Chondrocyte (in vitro differentiated cells): ENCODE measurements at places on chromosomes 12 and 14.

GRCh38 chr14:68589447-68590200 lies 203.2 kb downstream of the ZFP36L1 start:
- DNase-seq: no peak

- DNase-seq: no peak
Observed at GRCh38 chr14:20295067-20295466, 10.7 kb downstream of the TTC5 start.

GRCh38 chr14:66619952-66620351 lies 112.0 kb downstream of the GPHN start:
- DNase-seq: no peak

GRCh38 chr12:52647601-52648000 lies 4.4 kb downstream of the KRT2 start:
- DNase-seq: no peak

DNA sequence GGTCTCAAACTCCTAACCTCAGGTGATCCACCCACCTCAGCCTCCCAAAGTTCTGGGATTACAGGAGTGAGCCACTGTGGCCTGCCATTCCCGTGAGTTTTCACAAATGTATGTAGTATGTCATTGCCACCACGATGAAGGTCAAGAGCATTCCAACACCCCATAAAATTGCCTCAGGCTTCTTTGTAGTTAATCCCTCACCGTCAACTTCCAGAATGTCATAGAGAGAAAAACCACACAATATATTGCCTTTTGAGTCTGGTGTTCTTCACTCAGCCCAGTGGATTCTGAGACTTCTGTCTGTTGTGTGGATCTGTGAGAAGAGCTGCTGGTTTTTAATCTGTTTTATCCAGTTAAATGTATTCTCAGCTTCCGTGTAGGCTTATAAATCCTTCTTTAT lies 12.6 kb upstream of the CFAP251 start:
- DNase-seq: no peak

GRCh38 chr12:3641428-3642018 lies 111.4 kb downstream of the CRACR2A start:
- DNase-seq: no peak

GRCh38 chr14:64507376-64508156 lies 3.0 kb downstream of the ZBTB1 start:
- DNase-seq: no peak

DNA sequence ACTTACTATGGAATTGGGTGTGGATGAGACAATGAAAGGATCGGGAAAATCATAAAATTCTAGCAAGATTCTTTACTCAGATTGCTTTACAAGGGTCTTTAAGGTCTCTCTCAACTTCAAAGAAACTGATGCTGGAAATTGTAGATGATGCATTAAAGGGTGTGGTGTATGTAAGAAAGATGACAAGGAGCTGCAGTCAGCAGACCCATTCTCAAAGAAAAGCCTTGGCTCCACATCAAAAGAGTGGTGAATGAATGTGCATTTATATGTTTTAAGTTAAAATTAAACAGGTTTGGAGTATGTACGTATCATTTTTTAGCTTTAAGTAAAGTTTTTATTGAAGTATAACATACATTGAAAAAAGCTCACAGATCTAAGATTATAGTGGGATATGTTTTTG lies 194.5 kb downstream of the C12orf75 start:
- DNase-seq: no peak

DNA sequence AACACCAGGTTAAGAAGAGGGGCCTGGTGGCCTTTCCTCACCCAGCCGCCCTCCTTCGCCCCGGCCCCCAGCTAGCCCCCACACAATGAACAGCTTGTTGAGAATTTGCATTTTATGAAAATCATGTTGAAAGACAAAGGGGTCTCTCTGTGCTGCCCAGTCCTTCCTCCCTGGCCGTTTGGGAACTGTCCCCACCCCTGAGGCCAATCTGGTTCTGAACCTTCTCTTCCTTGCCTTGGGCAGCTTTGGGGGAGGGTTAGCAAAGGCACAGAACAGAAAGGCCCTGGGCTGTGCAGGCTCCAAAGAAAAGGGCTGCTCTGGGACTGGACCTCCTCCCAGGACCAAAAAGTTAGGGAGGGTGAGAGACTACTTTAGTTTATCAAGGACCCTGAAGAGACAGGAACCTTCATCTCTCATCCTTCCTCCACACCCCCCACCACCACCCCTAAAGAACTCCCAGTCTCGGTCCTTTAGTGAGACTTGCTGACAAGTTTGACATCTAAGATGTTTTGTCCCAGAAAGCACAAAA lies 1.3 kb downstream of the TAMALIN start:
- DNase-seq: no peak

- DNase-seq: no peak
Observed at GRCh38 chr12:66304296-66304900, 2.1 kb downstream of the HELB start.

DNA sequence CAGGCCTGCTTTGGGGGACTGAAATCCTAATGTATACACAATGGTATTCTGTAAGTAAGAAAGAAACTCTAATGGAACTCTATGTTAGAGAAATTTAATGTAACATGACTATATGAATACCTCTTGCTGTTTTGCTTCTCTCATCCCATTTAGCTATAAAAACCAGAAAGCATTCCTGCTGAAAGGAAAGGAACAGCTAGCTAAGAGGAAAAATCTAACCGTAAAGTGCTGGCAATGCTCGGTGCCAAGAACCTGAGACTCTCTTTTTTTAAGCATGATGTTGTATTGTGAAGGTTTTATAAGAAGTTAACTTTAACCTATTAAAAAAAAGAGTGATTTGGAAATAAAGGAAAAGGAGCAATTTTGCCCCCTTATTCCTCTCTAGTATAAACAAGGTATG lies 75.6 kb upstream of the DACT1 start:
- DNase-seq: no peak

DNA sequence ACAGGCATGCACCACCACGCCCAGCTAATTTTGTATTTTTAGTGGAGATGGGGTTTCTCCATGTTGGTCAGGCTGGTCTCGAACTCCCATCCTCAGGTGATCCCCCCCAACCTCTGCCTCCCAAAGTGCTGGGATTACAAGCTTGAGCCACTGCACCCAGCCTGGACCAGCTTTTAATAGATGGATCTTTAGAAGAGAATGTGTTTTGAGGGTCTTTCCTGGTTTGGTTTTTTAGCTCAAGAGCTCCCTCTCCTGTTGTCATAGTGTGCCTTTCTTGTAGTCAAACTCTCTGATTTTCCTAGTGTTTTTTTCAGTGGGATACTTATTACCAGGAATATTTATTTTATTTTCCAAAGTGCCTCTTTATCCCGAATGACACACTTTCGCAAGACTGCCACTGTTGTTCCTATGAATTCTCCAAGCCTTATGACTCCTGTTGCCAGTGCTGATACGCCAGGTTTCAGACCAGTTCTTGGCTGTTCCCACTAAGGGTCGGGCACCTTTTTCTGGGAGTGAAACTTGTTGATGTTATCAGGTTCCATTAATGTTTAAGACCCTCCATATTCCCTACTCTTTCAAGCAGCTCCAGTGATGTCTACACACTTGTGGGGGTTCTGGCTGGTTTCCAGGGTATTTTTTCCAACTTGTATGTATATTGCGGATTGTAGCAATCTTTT lies 31.5 kb upstream of the LIMA1 start:
- DNase-seq: no peak

DNA sequence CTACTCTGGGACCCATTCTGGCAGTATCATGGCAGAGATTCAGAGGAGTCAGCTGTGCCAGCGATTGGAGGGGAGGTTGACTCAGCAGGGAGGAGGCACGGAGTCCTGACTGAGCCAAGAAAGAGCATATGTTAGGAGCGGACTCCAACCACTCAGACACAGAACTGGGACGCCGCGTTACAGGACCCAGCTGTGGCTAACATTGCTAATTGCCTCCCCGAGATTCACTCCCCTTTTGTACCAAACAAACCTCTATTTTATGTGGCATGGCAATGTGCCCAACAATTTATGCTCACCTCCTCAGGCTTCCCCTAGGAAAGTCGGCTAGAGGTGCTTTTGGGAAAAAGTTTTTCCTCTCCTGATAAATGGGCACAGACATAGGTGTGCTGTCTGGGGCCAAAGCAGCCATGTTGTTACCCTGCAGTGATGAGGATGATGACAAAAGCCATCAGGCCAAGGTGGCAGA lies 15.2 kb upstream of the CLIP1 start:
- DNase-seq: no peak

DNA sequence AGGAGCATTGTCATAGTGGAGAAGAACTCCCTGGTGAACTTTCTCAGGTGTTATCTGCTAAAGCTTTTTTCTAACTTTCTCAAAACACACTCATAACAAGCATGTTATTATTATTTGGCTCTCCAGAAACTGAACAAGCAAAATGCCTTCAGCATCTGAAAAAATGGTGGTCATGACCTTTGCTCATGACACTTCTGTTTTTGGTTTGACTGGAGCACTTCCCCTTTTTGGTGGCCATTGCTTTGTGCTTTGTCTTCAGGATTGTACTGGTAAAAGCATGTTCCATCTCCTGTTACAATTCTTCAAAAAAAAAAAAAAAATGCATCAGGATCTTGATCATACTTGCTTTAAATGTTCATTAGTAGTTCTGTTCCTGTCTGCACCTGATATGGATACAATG lies 1241.6 kb upstream of the USP15 start:
- no peak for DNase-seq

DNA sequence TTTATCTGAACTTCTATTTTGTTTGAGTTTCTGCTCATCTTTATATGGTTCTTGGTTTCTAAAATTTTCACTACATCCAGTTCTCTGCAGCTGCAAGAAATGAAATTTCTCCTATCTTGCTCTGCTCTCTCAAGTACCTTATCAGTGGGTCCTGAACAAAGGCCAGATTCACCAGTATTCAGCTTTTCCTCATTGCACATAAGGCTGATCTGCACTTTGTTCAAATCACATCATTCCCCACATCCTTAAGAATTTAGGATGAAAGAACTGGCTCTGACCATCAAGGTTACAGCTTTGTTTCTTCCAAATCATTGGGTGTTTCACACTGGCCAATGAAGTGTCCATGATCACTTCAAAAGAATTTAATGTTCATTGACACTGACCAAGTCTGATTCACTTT lies 211.4 kb downstream of the GRIN2B start:
- no peak for DNase-seq

- DNase-seq: no peak
Observed at GRCh38 chr14:50947446-50947845, 3.2 kb upstream of the PYGL start.

GRCh38 chr14:94390372-94391086 lies 2.1 kb upstream of the SERPINA1 start:
- no peak for DNase-seq

- no peak for DNase-seq
Observed at GRCh38 chr14:64801046-64801445, 78.7 kb downstream of the SPTB start.

DNA sequence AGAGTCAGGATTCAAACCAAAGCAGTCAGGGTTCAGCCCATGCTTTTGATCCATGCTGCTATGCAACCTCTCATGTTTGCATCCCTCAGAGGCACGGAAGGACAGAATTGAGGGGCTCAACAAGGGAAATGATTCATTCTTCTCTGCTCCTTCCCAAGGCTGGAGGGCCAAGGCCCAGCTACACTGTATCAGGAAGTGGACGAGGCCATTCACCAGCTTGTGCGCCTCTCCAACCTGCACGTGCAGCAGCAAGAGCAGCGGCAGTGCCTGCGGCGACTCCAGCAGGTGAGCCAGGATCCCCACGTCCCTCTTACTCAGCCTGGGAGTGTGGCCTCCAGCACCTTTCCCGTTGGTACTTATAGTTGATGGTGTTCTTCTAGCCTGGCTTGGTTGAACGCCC lies 8.6 kb downstream of the ARHGEF40 start:
- DNase-seq: no peak

DNA sequence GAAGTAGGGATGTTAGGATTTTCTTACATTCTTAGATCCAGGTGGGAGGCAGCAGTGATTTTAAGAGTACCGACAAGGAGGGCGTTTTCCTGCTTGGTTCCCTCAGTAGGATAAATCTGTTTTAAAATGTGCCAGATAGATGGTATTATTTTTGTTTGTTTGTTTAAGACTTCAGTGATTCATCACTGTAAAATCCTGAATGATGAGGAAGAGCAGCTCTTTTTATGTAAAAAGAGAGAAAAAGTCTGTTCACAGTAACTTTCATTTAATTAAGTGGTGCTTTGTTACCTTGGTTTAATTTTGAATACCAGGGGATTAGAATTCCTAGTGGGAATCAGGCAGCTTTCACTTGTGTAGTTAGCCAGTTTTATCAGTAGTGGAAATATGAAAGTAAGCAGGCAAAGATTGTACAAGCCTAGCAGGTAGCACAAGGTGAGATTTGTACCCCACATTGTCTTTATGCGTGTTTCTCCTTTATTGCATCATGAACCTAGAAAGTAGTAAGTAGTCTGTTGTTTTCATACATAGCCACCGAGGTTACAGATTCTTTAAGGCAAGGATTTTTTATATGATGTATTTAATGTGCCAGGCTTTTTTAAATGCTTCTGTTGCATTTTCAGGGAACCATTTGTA lies 349.6 kb downstream of the CCDC91 start:
- DNase-seq: no peak

DNA sequence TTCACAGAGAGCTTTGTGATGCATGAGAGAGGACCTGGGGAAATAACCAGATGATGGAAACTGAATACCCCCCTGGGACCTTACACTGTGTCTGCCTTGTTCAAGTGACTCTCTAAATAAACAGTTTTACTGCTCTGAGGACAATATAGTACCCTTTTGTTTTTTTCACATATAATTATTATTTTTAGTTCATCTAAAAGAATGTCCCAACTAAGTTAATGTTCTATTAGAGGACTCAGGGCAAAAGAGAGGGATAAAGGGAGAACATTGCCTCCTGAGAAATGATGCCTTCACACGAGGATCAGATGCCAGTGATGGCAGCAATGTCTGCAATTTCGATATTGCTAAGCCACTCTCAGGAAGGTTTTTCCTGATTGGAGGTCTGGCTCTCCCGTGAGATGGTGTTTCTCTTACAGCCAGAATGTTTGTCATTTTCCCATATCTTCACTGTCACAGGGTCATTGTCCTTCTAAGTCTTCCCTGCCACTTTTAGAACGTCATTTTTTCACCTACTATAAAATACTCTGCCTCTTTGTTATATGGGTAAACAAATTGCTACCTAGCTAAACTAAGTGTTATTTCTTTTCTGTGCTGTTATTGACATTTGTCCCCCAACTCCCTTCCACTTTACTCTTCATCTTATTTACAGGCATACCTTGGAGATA lies 201.6 kb downstream of the RAD51B start:
- DNase-seq: no peak

GRCh38 chr12:119838826-119839600 lies 38.1 kb downstream of the CIT start:
- DNase-seq: no peak

DNA sequence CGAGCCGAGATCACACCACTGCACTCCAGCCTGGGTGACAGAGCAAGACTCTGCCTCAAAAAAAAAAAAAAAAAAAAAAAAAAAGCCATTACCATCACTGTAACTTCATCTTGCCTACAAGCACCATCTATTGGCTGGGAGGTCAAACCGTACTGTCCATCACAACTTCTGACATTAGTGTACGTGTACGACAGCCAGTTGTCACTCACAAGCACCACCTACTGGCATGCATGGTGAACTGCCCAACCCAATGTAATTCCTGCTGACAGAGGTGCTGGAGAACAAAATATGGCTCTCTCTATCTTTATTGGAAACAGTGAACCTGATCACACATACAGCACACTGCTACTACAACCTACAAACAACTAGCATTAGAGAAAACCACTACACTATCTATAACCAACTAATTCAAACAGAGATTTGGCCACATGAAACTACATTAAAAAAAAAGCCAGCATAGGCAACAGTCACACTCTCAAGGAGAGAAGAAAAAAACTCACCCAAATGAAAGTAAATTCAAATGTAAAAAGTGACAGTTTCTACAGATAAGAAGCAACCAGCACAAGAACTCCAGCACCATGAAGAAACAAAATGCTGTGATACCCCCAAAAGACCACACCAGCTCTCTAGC lies 82.3 kb downstream of the PUS7L start:
- DNase-seq: no peak

- DNase-seq: no peak
Observed at GRCh38 chr12:27493260-27493940, 30.6 kb upstream of the PPFIBP1 start.
